ENCODE measurements at places on chromosomes 3 and 15.

DNA sequence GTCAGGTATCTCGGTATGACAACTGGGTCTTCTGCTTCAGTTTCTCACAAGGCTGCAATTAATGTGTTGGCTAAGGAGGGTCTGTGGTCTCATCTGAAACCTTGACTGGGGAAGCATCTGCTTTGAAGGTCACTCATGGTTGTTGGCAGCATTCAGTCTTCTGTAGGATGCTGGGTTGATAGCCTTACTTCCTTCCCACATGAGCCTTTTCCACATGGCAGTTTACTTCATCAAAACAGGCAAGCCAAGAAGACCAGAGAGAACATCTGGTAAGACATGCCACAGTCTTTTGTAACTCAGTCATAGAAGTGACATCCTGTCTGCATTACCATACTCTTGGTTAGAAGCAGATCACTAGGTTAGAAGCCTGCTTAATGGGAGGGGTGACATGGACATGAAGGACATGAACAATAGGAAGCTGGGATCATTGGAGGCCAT is 49.5 kb downstream of the CMC1 start:
- no peak for DNase-seq

DNA sequence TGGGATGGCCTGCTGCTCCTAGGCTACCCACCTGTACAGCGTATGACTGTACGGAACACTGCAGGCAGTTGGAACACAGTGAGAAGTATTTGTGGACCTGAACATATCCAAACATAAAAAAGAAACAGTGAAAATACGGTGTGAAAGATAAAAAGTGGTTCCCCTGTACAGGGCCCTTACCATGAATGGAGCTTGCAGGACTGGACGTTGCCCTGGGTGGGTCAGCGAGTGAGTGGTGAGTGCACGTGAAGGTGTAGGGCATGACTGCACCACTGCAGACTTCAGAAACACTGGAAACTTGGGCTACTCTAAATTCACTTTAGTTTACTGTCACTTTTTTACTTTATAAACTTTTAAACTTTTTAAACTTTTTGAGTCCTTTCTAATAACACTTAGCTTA is 71.2 kb upstream of the SLC6A6 start:
- DNase-seq: no peak

DNA sequence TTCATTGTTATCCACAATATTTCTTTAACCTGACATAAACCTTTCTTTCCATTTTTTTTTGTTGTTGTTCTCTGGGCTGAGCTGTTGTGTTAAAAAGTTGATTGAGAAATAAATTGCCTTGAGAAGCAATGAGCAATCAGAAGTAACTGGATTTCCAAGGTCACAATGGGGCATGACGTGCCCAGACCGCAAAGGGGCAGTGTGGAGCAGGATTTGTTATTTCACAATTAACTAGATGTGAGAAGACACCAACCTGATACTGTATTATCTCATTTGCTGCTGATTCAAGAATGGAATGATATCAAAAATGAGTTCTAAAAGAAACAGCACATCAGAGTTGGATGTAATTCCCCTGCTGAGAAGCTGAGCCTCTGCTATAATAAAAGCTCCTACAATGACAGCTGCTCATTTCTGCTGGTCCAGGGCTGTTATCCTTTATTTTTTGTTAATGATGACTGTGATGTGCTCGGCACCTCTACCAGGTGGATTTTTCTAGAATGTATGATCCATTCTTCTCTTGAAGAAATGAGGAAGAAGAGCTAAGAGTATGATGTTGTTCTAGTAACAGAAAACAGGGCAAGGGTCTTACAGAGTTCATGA is 28.1 kb downstream of the CPNE4 start:
- no peak for DNase-seq

DNA sequence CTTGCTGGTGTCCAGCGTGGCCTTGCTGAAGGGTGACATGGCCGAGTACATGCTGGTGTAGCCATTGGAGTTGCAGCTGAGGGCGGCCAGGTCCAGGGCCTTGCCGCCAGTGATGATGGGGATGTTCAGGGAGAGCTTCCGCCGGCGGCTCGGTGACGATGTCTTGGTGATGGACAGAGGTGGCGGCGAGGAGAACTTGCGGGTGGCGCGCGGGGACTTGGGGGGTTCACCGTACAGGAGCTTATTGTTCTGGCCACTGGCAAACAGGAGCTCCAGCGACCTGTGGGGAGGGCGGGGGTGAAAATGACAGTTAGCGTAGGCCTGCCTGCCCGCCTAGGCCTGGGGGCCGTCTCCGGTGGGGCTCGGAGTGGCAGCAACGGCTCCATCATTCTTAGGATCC is 59.0 kb upstream of the CTSH start:
- no peak for DNase-seq

DNA sequence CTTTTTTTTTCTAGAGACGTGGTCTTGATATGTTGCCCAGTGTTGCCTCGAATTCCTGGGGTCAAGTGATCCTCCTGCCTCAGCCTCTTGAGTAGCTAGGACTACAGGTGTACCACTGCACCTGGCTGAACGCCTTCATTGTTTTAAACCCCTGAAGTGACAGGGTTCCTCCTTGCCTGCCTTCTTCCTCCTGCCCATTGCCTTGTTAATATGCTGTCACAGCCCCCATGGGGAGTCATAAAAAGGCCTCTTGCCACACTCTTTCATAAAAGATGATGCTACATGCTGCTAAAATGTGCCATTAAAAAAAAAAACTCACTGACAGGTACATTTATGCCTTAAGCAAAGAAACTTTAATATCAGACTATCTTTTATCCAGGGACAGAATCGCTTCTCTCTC is 116.8 kb upstream of the SKOR1 start:
- no peak for DNase-seq

DNA sequence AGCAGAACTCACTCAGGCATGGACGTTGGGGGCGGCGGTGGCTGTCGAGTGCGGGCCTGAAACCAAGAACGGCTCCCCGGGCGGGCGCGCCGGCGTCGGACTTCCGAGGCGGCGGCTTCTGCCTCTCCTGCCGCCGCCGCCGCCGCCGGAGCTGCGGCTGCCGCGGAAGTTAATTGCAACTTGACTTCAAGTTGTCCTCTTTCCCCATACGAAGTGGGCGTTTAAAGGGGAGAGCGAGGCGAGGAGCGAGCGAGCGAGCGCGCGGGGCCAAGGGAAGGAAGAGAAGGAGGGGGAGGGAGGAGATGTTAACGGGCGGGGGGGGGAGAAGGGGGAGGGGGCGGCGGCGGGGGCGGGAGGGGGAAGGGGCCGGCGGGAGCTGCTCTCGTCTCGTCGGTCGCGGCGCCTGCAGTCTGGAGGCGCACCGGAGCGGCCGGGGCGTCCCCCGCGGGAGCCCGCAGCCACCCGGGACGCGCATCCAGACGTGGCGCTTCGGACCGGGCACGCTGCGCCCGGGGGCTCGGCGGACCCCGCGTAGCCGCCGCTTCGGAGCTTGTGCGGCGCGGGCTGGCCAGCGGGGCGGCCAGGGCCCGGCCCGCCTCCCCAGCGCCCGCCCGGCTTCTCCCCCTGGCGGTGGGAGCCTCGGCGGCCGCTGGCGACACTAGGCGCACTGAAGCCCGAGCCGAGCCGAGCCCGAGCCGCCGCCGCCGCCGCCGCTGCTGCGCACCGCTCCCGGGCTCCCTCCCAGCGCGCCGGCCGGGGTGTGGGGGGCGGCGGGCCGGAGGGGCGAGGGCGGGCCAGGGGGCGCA is 19.7 kb upstream of the SATB1 start:
- DNase-seq: no peak

All from AG04449 (cell line).